ENCODE measurements at places on chromosomes 6 and 20.
A peak's percentile ranks its signal among the peaks of the same experiment; 100 is the strongest.

DNA sequence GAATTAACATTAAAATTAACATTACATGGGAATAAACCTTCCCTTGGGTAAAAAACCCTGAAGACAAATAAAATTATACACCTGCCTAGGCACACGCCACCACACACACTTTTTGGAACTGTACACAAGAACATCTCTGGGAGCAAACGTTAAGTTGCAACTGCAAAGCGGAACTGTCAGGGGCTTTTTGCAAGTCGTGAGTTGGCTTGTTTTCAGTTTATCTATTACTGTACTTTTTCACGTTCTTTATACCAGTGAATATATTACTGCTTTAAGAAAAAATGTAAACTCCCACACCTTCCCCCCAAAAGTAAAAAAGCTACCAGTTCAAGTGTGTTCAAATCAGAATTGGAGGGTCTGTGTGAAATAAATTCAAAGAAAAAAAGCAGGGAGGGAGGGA is 65.5 kb upstream of the NFATC2 start:
- H3K36me3 ChIP-seq, result no peaks in the 10 kb centered on the region
- H3K27me3 ChIP-seq, result peaks cover 22% of the 10 kb centered on the region
- H3K27ac ChIP-seq, result peak overlapping the region; percentile 85

- H3K4me1 ChIP-seq, result no peaks in the 10 kb centered on the region
- no peaks in the 10 kb centered on the region for H3K36me3 ChIP-seq
- DNase-seq, result no peak
- H3K27ac ChIP-seq, result no peak overlapping the region
- no peak overlapping the region for H3K4me3 ChIP-seq
- no peaks in the 10 kb centered on the region for H3K27me3 ChIP-seq
These were observed 94.7 kb upstream of the SLC2A12 start for GRCh38 chr6:134147034-134147533.

DNA sequence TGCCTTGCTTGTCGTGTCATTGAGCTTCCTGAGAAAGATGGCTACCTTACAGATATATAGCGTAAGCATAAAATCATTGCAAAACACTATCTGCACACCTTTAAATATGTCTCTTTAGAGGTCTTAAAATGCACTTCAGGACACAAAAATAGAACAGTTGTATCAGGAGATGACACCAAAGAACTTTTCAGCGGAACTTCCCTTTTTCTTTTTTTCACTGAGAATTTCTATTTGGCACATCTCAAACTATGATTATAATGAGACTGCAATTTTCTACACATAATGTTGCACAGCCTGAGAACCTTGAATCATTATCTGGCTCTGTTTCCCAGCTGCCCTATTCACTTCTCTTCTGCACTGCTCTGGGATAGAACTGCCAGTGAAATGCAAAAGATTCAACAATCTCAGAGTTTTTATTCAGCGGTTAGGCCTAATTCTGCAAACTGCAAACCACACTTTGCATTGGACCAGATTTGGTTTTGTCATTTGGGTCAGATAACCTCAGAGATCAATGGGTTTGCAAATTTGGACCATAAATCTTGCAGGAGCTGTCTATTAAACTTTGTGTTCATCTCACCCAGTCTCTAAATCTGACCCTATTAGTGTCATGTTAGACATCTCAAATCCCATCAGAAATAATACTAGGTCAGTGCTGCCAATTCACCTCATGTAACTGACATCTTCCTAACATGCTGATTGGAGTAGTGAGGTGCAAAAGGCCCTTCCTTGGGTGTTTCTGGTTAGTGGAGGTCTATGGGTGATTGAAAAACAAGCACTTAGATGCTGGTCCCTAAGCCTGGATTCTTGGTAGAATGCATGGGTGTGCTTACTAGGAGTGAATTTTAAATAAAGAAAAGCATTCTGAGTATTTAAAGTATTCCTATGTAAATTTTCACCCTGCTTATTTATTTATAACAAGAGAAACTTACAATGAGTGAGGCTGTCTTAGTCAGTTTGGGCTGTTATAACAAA is 382.7 kb downstream of the UTRN start:
- H3K36me3 ChIP-seq, result peaks cover 37% of the 10 kb centered on the region
- no peak overlapping the region for H3K27ac ChIP-seq
- no peak for DNase-seq
- H3K4me1 ChIP-seq, result peaks cover 57% of the 10 kb centered on the region

DNA sequence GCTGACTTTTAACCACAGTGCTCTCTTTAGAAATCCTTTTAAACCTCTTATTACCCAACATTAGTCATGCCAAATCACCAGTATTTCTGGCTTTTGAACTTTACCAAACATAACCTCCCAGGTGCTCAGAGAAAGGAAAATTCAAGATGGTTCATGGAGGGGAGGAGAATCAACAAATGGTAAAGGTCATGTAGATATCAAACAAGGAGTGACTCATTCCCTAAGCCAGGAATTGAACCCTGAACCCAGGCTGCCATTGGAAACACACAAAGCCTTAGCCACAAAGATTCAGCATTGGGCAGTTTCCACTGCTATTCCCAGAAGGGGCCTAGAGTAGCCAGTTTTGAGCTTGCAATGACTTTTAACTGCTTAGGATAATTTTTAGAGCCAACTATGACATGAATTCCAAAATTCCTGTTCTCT is 21.6 kb upstream of the ENTPD6 start:
- peaks cover 14% of the 10 kb centered on the region for H3K4me1 ChIP-seq
- H3K27ac ChIP-seq, result no peak overlapping the region
- no peaks in the 10 kb centered on the region for H3K27me3 ChIP-seq

- H3K4me1 ChIP-seq, result peaks cover 78% of the 10 kb centered on the region
- no peak for DNase-seq
- no peak overlapping the region for H3K27ac ChIP-seq
- H3K36me3 ChIP-seq, result no peaks in the 10 kb centered on the region
- peaks cover 98% of the 10 kb centered on the region for H3K27me3 ChIP-seq
These were observed 2.7 kb downstream of the OLIG3 start for GRCh38 chr6:137491478-137491877.

DNA sequence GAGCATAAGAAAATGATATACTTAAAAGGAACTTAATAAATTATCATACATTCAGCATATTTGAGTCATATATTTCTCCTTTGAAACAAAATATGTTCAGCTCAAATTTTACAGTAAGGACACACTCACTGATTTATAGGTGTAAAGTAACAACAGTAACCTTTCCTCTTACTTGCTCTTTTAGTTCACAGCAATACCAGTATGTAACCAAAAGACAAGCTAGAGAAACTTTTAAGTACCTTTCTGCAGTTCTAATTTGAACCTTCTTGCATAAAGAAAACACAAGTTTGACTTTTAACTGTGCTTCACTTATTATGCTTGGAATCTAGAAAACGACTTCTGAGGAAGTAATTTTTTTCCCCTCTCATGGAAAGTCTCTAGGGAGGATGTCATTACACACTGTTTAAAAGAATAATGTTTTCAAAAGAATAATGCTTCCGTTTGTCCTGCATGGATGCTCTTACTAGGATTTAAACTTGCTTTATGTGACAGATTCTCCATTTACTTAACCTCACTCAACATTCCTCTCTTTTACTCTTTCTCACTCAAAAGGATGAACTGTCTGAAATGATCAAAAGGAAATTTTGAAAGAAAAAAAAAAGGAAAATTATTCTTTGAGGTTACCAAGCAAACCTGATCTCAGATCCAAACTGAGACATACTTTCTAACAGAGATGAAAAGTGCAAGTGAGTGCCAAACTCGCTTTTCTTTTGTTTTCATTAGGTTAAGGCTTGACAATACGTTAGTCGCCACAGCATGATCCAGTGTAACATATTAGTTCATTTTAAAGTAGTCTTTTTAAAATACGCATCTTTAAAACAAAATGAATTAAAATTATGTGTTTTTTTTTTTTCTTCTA is 22.4 kb upstream of the CALHM6 start:
- no peaks in the 10 kb centered on the region for H3K36me3 ChIP-seq
- DNase-seq, result no peak
- peaks cover 8% of the 10 kb centered on the region for H3K27me3 ChIP-seq
- no peaks in the 10 kb centered on the region for H3K4me1 ChIP-seq

DNA sequence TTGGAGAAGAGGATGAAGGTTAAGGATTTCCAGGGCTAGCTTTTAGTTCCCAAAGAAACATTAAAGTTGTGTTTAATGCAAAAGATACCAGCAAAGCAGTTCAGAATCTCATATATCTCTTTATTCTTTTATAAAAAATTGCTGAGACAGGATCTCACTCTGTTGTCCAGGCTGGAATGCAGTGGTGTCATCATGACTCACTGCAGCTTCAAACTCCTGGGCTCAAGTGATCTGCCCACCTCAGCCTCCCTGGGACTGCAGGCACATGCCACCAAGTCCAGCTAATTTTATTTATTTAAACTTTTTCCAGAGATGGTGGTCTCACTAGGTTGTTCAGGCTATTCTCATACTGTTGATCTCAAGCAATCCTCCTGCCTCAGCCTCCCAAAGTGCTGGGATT is 41.1 kb upstream of the CAP2 start:
- peaks cover 10% of the 10 kb centered on the region for H3K27me3 ChIP-seq
- DNase-seq, result no peak
- no peaks in the 10 kb centered on the region for H3K4me1 ChIP-seq
- no peaks in the 10 kb centered on the region for H3K36me3 ChIP-seq
- no peak overlapping the region for H3K27ac ChIP-seq

GRCh38 chr6:114108119-114109002 is 137.4 kb upstream of the HDAC2 start:
- no peaks in the 10 kb centered on the region for H3K36me3 ChIP-seq
- no peak overlapping the region for H3K27ac ChIP-seq
- H3K27me3 ChIP-seq, result peaks cover 16% of the 10 kb centered on the region
- H3K4me1 ChIP-seq, result no peaks in the 10 kb centered on the region

DNA sequence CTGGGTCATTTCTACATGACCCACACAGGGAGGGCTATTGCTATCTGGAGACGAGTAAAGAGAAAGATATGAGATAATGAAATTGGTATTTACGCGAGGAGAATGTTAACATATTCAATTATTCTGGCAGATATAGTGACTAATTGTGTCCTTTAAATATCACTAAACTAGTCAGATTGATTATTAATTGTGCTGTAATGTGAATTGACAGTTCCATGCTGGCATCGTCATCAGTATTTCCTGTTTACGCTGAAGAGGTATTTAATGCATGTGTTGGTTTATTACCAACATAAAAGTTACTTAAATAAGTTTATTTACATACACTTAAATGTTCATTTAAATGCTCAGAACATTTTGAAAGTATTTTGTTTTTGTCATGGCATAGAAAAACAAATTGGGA is 35.7 kb upstream of the OGFRL1 start:
- H3K36me3 ChIP-seq, result no peaks in the 10 kb centered on the region
- H3K4me3 ChIP-seq, result no peak overlapping the region
- H3K27ac ChIP-seq, result no peak overlapping the region
- peaks cover 5% of the 10 kb centered on the region for H3K4me1 ChIP-seq

GRCh38 chr20:41509316-41510200 is 108.6 kb downstream of the CHD6 start:
- H3K4me3 ChIP-seq, result no peak overlapping the region
- peaks cover 15% of the 10 kb centered on the region for H3K4me1 ChIP-seq
- H3K27me3 ChIP-seq, result no peaks in the 10 kb centered on the region

GRCh38 chr6:341914-342831 is 49.4 kb upstream of the IRF4 start:
- DNase-seq, result no peak
- no peaks in the 10 kb centered on the region for H3K27me3 ChIP-seq
- H3K4me3 ChIP-seq, result no peak overlapping the region
- H3K36me3 ChIP-seq, result peaks cover 35% of the 10 kb centered on the region
- H3K27ac ChIP-seq, result no peak overlapping the region
- peaks cover 51% of the 10 kb centered on the region for H3K4me1 ChIP-seq

DNA sequence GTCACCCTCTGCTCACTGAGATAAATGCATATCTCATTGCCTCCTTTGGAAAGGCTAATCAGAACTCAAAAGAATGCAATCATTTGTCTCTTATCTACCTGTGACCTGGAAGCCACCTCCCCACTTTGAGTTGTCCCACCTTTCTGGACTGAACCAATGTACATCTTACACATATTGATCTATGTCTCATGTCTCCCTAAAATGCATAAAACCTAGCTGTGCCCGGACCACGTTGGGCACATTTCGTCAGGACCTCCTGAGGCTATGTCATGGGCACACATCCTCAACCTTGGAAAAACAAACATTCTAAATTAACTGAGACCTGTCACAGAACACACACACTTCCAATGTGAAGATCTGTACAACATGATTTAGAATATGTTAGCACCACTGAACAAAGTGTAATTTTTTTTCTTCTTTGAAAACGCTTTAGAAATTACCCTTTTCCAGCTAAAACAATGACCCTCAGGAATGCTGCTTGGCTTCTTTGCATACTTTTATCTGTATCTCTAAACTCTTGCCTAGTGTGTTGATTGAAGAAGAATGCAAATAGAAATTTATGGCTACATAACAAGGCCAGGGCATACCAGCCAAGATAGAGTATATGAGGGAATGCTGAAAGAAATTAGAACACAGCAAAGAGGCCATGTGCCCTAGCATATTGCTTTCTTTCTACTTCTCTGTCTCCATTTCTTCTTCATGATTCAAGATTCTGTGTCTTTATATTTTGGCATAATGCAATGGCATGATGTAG is 84.6 kb upstream of the DST start:
- H3K27me3 ChIP-seq, result no peaks in the 10 kb centered on the region
- no peak for DNase-seq
- no peak overlapping the region for H3K27ac ChIP-seq
- no peak overlapping the region for H3K4me3 ChIP-seq

- H3K36me3 ChIP-seq, result no peaks in the 10 kb centered on the region
- peaks cover 2% of the 10 kb centered on the region for H3K27me3 ChIP-seq
- no peak for DNase-seq
- peaks cover 34% of the 10 kb centered on the region for H3K4me1 ChIP-seq
- no peak overlapping the region for H3K4me3 ChIP-seq
- H3K27ac ChIP-seq, result peak overlapping the region; percentile 77
These were observed 9.9 kb upstream of the GTSF1L start for GRCh38 chr20:43736588-43737158.

GRCh38 chr20:61299618-61300017 is 47.6 kb downstream of the CDH4 start:
- DNase-seq, result no peak
- no peaks in the 10 kb centered on the region for H3K36me3 ChIP-seq
- no peaks in the 10 kb centered on the region for H3K27me3 ChIP-seq
- no peaks in the 10 kb centered on the region for H3K4me1 ChIP-seq
- H3K27ac ChIP-seq, result no peak overlapping the region
- no peak overlapping the region for H3K4me3 ChIP-seq

DNA sequence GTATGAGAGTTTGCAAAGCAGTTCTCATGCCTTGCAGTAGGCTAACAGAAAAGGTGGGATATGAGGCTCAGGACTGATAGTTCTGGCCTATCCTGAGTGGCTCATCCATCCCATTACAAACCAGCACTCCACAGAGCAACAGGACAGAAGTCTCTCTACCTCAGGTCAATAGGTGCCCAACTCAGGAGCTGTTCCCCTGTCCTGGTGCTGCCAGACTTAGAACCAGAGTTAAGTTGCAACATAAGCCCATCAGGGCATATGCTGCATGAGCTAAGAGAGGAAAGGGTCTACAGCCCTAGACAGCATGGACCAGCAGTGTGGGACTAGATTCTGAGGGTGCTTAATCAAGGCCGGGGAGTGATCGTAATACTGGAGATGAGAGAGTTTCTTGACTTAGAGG is 104.8 kb upstream of the ECI2 start:
- peaks cover 6% of the 10 kb centered on the region for H3K27me3 ChIP-seq
- H3K27ac ChIP-seq, result no peak overlapping the region
- DNase-seq, result no peak
